ENCODE measurements at places on chromosomes 11 and 22.
A peak's percentile ranks its signal among the peaks of the same experiment; 100 is the strongest.

GRCh38 chr22:25453058-25453457, 111.4 kb upstream of the GRK3 start:
- DNase-seq = no peak

DNA sequence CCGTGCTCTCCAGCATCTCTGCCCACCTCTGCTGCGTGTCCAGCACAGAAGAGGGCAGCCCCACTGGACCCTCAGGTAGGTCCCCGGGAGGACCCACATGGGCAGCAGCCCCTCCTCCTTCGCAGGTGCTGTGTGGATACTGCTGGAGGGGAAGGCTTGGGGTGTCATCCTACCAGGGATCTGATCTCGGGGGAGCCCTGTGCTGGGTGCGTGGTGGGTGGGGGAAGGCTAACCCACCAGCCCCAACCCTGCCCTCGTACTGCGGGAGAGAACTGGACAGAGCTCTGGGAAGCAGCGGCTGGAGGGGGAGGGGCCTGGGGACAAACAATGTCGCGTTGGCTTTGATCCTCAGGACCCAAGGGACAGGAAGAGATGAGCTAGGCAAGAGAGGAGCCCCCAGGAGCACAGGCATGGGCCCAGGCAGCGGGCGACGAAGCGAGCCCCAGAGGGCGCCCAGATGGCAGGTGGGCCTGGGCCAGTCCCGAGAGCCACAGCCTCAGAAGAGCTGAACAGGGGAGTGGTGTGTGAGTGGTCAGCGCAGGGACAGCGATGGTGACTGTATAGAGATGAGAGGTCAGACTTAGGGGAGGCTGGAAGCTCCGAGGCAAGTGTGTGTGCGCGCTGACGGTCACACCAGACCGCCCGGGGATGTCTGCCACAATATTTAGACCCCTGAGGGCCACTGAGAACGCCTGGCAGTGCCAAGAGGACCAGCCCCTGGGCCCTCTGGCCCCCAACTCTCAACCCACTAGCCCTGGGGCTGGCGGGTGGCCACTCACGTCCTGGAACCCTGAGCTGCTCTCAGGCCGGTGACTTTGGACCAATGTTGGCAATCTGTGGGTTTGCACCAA, 1.4 kb upstream of the PIM3 start:
- DNase-seq = no peak

DNA sequence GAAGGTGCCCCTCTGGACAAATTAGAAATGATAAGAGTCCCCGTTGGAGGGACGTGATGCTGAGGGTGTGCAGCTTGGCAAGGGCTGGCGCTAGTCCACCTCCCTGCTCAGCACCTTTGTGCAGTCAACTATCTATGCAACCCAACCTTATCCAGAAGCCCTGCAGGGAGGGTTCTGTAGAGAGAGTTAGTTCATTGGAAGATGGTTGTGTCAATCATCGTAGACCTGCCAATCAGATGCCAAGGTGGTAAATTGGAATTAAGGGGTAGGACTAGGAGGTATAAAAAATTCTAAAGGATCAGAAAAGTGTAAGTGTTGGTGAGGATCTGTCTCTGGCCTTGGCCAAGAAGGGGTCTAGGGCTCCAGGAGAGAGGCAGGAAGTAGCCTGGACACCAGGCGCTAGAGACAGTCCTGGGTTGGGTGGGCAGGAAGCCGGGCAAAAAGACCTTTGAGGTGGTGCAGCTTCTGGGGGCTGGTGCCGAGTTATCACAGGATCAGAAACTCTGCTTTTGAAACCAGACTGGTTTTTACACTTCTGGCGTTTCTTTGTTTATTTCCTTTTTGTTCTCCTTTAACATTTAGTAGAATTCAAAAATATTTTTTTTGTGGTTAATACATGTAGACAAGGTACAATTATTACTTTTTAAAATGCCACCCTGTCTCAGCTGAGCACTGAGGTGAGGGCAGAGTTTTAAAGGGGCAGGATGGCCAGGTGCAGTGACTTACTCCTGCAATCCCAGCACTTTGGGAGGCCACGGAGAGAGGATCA, 1.6 kb downstream of the C1QTNF6 start:
- peak; percentile 62 for DNase-seq

- no peak for DNase-seq
These were observed 2.0 kb upstream of the CASTOR1 start for GRCh38 chr22:30291058-30291892.

GRCh38 chr22:47063071-47063509, 300.6 kb downstream of the TBC1D22A start:
- DNase-seq = no peak

GRCh38 chr11:117884994-117885393, 8.5 kb upstream of the FXYD6 start:
- no peak for DNase-seq

GRCh38 chr11:9868641-9869040, 204.8 kb downstream of the SWAP70 start:
- DNase-seq = no peak

- DNase-seq = no peak
These were observed 578 bp upstream of the PARVG start for GRCh38 chr22:44179989-44180705.

GRCh38 chr22:36684841-36685240, 18.7 kb downstream of the CACNG2 start:
- no peak for DNase-seq

- no peak for DNase-seq
These were observed 77.1 kb downstream of the MIAT start for GRCh38 chr22:26734339-26735018.

DNA sequence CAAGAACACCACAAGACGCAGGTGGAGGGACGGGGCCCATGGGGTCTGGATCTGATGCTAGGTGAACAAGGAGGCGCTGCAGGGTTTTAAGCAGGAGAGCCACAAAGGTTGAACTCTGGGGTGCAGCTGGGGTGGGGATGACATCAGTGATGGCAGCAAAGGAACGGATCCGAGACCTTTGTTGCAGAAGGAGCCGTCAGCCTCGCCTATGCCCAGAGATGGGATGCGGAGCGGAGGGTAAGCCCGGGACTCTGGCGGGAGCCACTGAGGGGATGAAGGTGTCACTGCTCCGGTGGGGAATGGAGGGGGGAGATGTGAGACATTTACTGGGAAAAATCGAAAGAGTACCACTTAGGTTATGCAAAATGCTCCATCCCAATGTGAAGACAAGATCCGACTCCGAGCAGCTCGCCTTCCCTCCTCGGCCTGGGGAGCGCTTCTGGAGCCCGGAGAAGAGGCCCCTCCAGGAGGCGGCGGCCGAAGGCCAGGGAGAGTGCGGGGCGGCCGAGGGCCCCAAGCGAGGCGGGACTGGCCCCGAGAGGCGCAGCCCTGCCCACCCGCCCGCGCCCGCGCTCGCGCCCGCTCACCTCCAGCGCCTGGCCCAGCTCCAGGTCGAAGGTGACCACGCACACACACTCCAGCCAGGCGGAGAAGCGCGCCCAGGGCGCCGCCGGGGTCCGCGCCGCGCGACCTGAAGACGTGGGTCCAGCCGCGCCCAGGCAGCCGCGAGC, 422 bp downstream of the DENND6B start:
- DNase-seq = no peak

- DNase-seq = no peak
These were observed 11.0 kb downstream of the TEAD1 start for GRCh38 chr11:12685229-12685628.

DNA sequence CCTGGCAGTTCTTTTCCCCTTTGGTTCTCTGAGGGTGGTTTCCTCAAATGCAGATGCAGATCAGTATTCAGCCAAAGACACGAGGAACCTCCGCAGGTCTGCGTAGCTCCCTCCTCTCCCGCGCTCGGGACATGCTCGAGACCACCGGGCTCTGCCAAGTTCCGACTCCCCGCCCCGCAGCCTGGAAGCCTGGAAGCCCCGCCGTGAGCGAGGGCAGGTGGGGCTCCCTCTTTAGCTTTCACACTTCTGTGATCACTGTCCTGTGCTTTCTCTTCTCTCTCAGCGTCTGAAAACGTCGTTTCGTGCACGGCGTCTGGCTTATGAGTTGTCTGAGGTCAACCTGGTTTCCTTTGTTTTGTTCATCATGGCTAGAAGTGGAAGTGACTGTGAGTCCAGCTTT, 26.6 kb downstream of the ZBED4 start:
- no peak for DNase-seq

All from large intestine (tissue), 12 donors.